Astrocyte (in vitro differentiated cells and primary cell): ENCODE measurements at places on chromosomes 2 and 18.
A peak's percentile ranks its signal among the peaks of the same experiment; 100 is the strongest.

DNA sequence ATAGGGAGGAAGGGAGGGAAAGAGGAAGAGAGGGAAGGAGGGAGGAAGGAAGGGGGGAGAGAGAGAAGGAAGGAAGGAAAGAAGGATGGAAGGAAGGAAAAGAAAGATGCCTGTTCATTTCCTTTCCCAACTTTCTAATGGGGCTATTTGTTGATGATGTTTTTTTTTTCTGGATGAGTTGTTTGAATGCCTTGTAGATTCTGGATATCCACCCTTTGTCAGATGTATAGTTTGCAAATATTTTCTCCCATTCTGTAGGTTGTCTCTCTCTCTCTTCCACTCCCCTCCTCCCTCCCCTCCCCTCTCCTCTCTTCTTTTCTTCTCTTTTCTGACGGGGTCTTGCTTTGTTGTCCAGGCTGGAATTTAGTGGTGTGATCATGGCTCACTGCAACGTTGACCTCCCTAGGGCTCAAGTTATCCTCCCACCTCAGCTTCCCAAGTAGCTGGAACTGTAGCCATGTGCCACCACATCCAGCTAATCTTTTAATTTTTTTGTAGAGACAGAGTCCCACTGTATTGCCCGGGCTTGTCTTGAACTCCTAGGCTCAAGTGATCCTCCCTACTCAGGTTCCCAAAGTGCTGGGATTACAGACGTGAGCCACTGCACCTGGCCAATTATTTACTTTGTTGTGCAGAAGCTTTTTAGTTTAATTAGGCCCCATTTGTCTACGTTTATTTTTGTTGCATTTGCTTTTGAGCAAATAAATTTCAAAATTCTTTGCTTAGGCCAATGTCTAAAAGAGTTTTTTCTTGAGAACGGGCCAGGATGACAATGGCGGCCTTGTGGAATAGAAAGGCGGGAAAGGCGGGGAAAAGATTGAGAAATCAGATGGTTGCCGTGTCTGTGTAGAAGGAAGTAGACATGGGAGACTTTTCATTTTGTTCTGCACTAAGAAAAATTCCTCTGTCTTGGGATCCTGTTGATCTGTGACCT is 57.3 kb upstream of the FAM117B start:
- no peak for DNase-seq

DNA sequence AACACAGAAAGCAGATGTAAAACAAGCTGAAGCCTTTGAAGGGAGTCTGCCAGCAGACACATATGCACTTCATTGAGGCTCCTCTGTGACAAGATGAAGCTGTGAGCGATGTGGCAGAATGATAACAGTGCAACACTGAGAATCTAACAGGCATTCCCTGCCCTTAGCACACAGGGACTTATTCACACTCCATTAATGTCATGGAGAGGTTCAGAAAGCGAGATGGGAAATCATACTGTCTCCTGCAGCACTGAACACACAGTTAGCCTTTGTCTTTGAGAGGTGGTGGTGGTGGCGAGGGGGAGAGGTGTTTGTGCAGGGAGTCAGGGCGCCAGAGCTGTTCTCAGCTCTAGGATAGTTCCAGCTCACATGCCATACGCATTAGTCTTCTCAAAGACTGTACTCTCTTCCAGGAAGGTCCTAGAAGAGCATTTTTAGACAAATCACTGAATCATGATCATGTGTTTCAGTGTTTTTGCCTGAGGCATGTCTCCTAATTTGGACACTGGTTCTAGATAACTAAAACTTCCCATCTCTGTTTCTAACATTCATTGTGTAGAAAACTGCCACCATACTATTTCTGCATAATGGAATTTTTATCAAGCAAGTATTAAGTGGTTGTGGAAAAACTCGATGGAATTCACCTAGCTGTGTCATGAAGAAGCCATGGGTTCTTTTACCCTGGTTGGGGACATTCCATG is 93.5 kb upstream of the ITGB6 start:
- peak; percentile 92 for DNase-seq

GRCh38 chr2:107740300-107740699 is 86.4 kb upstream of the RGPD4 start:
- no peak for DNase-seq

DNA sequence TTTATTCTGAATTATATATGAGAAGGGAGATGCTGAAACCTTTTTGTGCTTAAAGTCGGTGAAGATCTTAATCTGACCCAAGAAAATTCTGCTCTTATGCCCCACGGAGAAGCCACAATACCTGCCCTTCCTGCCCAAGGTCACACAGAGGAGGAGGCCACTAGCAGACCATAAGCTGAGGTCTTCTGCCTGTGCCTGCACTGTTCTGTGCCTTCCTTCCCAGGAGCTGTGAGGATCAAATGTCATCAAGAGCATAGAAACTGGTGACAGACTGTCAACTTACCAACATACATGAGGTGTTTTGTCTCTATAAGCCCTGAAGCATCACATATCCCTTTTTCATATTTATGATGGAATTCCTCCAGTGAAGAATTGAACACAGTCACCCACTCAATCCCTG is 233.3 kb downstream of the C1D start:
- no peak for DNase-seq

DNA sequence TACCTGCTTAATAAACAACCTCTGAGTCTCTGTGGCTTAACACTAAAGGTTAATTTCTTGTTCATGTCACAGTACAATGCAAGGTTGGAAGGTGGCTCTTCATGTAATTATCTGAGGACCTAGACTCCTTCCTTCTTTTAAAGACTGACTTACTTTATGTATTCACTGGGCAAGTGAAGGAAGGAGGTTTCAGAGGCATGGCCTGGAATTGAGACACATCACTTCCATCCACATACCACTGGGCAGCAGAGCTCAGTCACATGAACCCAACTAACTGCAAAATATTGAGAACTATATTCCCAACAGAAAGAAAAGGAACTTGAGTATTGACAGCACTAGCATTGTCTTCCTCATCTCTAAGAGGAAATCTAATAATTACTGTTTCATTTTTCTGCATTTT is 57.5 kb upstream of the FN1 start:
- DNase-seq = no peak

GRCh38 chr2:25430556-25430955 is 88.8 kb upstream of the DNMT3A start:
- no peak for DNase-seq

DNA sequence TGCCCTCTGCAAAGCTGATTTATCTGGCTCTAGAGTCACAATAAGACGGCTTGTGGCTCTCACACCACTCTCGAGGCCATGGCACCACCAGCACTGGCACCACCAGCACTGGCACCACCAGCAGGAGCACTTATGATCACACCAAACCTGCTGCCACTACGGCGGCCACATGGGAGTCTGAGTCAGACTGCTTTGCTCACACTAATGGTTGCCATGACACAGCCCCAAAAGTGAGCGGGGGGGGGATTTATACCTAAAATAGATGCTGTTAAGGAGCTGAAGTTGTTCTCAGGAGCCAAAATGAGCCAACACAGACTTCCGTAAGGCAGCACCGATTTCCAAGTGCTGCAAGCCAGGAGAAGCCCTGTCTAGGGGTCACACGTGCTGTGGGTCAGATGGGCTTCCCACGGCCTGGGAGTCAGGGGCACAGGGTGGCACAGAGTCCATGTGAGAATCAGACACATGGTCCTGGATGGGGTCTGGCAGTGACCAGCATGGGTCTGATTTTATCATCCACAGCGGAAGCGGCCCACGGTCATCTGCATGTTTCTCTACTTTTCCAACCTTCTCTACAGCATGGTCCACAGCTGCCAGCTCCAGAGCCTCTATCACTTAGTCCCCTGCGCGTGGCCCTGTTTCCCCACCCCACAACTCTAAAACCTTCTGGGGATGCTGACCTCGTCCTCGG is 16.7 kb downstream of the DNMT3A start:
- DNase-seq = peak; percentile 75

GRCh38 chr2:19505-19904 is 26.8 kb downstream of the FAM110C start:
- no peak for DNase-seq

GRCh38 chr18:74457043-74457724 is at the start of gene DIPK1C:
Gene DIPK1C (minus strand): TSS chr18:74457308. CDS start chr18:74457259, 49 bp downstream.
- no peak for DNase-seq

GRCh38 chr2:43778233-43778632 is 4.4 kb downstream of the DYNC2LI1 start:
- DNase-seq = no peak

DNA sequence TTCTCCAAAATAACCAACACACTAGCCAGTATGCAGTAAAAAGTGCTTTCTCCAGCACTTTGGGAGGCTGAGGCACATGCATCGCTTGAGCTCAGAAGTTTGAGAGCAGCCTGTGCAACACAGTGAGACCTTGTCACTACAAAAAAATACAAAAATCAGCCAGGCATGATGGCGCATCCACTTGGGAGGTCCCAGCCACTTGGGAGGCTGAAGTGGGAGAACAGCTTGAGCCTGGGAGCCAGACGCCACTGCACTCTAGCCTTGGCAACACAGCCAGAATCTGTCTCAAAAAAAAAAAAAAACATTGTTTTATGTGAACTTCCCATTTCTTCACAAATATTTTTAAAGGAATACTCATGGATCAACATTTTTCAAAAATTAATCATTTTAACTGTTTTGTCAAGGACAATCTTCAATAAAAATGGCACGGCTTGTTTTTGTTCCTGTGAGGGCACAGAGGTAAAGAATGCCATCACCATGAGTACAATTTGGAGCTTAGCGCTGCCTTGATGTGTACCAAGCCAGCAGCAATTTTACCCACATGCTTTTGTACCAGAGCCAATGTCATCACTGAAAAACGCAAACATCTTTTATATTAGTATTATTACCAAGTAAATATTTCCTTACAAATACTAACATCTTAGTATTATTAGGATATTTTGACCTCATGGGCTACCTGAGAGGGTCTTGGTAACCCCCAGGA is 26.7 kb downstream of the RAB1A start:
- no peak for DNase-seq

DNA sequence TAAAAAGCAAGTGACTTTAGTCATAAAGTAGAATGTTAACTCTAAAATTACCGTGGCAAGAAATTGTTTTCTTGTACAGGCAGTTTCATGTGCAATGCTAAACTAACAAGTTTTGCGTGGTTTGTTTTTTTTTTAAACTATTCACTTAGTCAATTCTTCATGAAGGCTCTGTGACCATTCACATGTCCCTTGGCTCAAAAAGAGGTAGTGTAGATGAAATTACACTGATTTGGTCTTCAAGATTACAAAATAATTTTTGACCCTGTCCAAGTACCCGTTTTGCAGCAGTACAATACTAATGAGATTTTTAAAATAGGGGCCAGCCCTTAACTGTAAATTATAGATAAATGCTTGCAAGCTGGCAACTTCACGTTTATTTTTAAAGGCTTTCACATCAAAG is 1.3 kb downstream of the TMEM131 start:
- no peak for DNase-seq

- DNase-seq = peak; percentile 92
Measured at GRCh38 chr2:100285691-100286090, 36.6 kb downstream of the LONRF2 start.

- DNase-seq = peak; percentile 56
Measured at GRCh38 chr18:61203151-61203550, 130.1 kb upstream of the CDH20 start.

DNA sequence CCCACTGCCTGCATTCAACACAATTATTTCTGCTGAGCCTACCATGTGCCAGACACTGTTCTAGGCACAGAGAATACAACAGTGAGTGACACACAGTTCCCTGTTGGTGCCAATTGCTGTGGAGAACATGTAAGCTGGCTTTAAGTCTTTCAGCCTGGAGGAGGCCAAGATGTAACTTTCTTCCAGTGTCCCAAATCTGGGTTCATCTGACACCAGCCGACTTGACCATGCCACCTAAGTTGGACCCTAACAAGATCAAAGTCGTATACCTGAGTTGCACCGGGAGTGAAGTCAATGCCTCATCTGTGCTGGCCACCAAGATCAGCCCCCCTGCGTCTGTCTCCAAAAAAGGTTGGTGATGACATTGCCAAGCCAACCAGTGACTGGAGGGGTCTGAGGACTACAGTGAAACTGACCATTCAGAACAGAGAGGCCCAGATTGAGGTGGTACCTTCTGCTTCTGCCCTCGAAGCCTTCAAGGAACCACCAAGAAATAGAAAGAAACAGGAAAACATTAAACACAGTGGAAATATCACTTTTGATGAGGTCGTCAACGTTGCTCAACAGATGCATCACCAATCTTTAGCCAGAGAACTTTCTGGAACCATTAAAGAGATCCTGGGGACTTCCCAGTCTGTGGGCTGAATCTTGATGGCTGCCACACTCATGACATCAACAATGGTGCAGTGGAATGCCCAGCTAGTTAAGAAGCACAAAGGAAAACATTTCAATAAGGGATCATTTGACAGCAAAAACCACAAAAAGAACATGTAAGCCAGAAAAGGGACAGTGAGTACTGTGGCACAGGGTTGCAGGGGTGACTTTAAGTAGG is 6.3 kb downstream of the TRABD2A start:
- DNase-seq = peak; percentile 29

DNA sequence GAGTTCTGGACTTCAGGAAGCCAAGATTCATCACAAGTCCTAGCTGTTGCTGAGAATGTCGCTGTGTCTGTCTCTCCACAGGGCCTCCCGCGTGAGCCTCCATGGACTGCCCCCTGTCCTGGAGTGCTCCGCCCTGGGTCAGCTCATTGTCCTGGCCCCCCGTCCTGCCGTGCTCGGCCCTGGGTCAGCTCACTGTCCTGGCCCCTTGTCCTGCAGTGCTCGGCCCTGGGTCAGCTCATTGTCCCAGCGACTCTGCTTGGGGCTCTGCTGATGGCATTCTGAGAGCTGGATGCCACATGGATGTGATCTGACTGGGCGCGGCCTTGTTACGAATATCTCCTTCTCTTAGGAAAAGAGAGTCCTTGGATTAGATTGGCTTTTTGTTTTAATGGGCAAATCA is 78.5 kb downstream of the EIPR1 start:
- no peak for DNase-seq

DNA sequence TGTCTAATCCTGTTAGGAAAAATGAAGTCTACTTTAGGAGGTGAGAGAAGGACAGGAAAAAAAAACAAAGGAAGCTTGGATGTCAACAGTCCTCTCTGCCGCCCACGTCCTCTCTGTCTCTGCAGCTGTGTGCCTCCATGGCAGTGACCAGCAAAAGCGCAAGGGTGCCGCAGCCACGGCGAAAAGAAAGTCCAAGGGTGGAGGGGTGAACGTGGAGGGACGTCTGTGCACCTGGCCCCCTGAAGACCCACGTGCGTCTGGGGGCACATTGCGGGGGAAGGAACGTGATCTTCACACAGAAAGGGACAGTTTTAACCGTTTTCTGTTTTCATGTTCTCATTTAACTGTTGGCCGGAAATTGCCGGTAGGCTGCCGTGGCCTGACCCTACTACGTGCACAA is 152.7 kb downstream of the MBP start:
- DNase-seq = no peak

GRCh38 chr18:13442451-13442850 is 223.9 kb downstream of the LDLRAD4 start:
- no peak for DNase-seq
